ENCODE measurements at places on chromosomes 5 and 9.

GRCh38 chr5:122165559-122166078, 36.3 kb downstream of the ZNF474 start:
- DNase-seq, result no peak

GRCh38 chr9:86408121-86408520, 53.9 kb upstream of the TUT7 start:
- no peak for DNase-seq

DNA sequence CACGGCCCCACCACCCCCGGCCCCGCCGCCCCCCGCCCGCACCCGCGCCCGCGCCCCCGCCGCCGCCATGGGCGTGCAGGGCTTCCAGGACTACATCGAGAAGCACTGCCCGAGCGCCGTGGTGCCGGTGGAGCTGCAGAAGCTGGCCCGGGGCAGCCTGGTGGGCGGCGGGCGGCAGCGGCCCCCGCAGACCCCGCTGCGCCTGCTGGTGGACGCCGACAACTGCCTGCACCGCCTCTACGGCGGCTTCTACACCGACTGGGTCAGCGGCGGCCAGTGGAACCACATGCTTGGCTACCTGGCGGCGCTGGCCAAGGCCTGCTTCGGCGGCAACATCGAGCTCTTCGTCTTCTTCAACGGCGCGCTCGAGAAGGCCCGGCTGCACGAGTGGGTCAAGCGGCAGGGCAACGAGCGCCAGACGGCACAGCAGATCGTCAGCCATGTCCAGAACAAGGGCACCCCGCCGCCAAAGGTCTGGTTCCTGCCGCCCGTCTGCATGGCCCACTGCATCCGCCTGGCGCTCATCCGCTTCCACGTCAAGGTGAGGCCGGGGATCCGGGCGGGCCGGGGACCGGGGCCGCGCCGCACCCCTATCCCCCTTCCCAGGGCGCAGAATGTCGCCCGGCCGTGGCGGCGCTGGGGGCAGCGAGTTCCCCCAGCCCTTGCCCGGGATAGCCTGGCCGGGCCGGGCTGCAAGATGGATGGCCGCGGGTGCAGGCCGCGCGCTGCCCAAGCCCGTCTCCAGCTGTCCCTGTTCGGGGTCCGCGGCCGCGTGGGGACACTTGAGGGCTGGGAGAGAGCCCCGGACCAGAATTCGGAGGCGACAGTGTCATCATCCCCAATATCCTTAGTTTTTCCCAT, 594 bp downstream of the FAM120A start:
- DNase-seq, result no peak

DNA sequence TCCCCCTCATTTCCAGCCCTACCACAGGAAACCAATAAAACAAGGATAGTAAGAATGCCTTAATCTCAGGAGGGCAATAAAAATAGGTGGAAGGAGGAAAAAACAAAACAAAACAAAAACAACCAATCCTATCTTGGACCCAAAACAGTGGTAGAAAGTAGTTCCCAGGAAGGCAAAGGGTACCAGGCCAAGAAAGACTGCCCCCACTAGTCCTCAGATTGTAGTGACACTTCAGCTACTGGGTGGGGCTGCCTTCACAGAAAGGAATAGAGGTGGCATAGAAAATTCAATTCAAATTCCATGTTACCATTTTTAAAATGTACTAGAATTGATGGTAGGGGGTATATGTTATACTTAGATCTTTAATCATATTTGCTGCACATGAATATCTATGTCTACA, 59.3 kb downstream of the DPYSL3 start:
- no peak for DNase-seq

DNA sequence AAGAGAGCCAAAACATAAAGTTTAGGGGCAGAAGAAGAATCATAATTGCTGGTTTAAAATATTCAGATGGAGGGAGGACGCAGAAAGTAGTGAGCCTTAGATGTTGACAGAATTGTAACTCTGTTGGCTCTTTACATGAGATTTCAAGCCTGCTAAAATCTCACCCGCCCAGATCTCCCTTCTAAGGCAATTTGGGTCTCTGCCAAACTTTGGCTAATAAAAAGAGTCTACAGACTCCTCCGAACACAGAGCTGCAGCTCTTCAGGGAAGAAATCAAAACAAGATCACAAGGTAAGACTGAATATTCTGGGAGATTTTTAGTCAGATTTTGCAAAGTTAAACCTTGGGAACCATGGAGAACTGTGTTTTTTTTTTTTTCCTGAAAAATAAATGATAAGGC, at the start of gene IL33:
Gene IL33, plus strand, starts transcription at position 246 of the 400 bp plus-strand sequence. CDS start 25,888 bp downstream, outside the sequence.
- no peak for DNase-seq

DNA sequence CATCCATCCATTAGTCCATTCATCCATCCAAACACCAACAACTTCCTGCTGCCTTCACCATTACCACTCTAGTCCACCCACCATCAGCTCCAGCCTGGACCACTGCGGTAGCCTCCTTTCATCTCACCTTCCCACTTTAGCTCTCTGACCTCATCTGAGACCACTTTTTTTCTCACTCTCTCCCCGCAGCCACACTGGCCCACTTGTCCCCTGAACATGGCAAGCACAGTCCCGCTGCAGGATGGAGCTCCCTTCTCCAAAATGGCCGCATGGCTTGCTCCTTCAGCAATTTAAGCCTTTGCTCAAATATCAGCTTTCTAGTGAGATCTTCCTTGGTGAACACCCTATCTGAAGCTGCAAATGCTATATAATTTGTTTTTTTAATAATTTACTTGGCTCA, 11.1 kb downstream of the CSF1R start:
- no peak for DNase-seq

DNA sequence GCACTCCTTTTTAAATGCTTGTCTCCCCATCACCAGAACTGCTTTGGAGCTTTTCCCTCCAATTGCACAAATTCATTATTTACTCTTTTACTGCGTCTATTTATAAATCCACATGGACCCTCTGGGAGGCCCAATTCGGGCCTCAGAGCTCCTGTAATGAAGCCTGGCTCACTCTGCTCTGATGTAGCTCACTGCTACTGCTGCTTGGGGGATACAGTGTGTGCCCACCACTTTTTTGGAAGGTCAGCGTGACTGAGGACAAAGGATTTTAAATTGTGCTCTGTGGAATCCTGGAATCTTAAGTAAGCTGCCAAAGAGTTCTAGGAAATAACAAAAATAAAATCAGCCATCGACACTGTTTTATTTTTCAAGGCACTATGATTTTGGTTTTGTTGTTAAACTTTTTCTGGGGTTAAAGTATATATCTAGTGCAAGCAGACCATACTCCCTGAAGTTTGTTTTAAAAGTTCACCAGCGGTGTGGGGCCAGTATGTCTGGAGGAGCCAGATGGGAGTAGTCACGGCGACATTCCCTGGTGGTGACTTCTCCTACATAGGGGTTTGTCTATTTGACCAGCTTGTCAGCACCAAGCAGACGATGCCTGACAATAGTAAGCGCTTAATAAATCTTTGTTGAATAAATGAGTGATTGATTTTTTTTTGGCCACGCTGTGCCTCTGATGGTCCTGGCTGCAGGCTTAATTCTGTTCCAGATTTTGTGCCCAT, 142.8 kb downstream of the TMEM38B start:
- no peak for DNase-seq

Measured in HFF-Myc (cell line).